Activated CD8-positive, alpha-beta T cell treated with anti-CD3 and anti-CD28 coated beads, Interleukin-2, amount 10 ng/mL, durations not matched to agents 7 days and 5 days (primary cell): ENCODE measurements at places on chromosomes 5 and 9. TPM values are rescaled to one million over a fixed set of nuclear protein-coding genes. Genes with fewer than 3 reads are reported as not detected.

GRCh38 chr5:42572313-42572712 lies 149.1 kb downstream of the GHR start:
- no peak for DNase-seq

GRCh38 chr5:141634720-141635119 lies 1.9 kb downstream of the HDAC3 start:
- DNase-seq = no peak

Gene PCDHGA6
- total RNA-seq = 0.11 TPM

GRCh38 chr9:117543089-117543488 lies 128.2 kb upstream of the ASTN2 start:
- no peak for DNase-seq

DNA sequence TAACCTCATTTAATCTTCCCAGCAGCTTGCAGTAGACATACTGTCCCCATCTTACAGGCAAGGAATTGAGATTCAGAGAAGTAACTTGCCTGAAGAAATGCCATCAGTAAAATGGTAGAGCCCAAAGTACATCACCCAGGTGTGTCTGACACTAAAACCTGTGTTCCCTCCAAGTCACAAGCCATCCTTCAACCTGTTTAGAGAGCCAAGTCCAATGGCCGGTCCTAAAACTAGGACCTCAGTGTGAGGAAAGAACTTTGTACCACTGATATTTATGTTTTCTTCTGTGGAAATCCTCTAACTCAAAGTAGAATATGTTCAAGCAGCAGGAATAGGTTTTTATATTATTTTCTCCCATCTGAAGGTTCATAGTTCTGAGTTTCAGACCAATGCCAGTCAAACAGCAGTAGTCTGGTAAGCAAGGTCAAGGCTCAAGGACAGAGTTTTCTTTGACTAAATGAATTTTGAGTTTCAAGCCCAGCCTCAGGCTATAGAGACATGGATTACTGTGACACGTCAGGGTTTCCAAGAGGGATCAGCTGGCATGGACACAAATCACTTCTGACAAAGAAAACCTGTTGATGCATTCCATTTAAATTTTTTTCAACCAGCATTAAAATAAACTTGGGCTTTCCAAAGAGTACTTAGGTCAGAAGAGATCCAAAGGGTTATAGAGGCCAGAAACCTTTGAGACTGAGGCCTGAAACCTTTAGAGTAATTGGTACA lies 80.9 kb upstream of the PLPP6 start:
- DNase-seq = no peak

Gene MLANA
- total RNA-seq = not detected
